CD4-positive, alpha-beta T cell (primary cell): ENCODE measurements at places on chromosomes 4 and X.
A peak's percentile ranks its signal among the peaks of the same experiment; 100 is the strongest.

DNA sequence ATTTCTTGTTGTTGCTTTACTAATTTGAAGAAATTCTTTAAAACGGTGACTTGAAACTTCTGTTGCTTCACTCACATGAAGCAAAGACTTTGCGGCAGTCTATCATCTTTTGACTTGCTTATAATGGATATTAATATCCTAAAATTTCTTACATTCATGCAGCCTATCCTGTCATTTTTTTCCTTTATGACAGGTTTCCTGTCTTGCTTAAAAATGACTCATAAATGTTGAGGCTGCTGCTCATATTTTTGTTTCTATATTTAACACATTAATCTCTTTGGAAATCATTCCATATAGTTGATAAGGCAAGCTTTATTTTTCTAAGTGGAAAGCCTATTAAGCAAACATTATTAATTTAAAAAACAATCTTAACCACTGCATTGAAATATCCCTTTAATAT lies 176.6 kb upstream of the GALNTL6 start:
- DNase-seq = no peak

- DNase-seq = no peak
Observed at GRCh38 chrX:44071847-44072551, 98.8 kb upstream of the NDP start.

GRCh38 chr4:73735231-73735630 lies 5.1 kb upstream of the CXCL8 start:
- DNase-seq = no peak

DNA sequence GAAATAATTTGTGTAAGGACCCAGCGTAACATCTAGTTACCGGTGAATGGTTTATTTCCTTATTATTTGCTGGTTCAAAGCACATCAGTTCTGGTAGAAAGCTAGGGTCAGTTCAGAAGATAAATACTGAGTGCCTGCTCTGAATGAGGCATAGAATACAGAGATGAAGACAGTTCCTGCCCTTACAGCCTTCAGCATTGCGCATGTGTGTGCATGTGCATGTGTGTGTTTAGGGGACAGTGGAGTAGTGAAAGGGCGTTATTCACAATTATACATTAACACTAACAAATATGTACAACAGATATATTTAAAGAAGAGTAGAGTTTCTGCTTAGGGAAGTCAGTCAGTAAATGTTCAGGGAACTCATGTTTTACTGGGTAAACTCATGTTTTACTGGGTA lies 29.1 kb downstream of the CEP135 start:
- no peak for DNase-seq

DNA sequence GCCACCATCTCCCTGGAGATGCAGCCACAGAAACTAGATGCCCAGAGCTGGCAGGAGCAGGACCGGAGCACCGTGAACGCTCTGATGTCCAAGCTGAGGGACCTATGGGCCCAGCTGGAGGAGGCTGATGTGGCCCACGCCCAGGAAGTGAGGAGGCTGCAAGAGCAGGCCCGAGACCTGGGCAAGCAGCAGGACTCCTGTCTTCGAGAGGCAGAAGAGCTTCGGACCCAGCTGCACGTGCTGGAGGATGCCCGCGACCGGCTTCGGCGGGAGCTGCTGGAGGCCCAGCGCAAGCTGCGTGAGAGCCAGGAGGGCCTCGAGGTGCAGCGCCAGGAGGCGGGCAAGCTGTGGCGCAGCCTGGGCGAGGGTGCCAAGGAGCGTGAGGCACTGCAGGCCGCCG lies 14.2 kb downstream of the SMIM10L2A start:
- DNase-seq = no peak

DNA sequence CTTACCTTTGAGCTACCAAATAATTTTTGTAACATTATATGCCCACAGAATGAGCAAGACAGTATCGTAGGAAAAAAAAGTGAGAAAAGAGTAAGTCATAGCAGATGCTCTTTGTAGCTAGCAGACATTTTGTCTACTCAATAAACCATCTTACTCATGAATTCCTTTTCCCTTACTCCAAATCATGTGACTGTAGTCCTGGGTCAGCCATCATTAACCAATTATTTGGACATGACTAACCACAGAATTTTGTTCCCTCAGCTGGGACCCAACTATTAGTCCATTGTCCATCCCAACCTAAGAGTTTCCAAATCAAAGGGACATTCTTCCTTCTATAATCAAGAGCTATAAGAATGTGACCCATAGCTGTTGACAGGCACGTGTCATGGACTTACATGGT lies 11.4 kb downstream of the UBE2D3 start:
- no peak for DNase-seq

DNA sequence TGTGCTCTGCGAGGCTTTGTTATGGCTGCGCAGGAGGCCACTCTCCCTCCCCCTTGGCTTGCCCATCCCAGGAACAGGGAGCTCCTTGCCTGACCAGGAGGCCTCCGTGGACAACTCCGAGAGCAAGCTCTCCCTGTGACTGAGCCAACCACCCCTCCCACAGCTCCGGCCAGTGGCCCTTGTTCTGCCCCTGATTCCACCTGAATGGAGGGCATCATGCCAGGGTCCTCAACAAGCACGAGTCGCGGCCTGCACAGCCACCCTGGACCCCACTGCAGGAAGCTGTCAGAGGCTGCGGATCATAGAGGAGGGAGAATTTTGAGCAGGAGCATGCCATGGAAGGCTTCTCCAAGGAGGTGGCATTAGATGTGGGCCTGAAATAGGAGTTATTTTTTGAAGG lies 44.8 kb upstream of the GRPEL1 start:
- DNase-seq = no peak

DNA sequence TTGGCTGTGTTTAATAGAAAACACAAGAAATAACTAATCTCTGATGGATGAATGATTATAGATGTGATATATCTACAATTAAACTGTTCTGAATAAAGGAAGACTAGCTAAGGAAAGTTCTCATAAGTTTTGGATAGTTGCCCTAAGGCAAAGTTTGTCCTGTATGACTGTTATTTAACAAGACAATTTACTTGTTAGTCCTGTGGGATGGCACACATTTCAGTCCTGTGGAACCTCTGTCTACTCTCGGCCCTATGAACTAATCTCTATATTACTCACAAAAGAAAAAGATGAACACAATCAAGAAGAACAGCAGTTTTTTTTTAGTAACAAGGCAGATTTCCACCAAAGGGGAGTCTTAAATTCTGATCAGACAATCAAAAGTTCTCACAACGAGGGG lies 314.6 kb downstream of the CCSER1 start:
- no peak for DNase-seq

DNA sequence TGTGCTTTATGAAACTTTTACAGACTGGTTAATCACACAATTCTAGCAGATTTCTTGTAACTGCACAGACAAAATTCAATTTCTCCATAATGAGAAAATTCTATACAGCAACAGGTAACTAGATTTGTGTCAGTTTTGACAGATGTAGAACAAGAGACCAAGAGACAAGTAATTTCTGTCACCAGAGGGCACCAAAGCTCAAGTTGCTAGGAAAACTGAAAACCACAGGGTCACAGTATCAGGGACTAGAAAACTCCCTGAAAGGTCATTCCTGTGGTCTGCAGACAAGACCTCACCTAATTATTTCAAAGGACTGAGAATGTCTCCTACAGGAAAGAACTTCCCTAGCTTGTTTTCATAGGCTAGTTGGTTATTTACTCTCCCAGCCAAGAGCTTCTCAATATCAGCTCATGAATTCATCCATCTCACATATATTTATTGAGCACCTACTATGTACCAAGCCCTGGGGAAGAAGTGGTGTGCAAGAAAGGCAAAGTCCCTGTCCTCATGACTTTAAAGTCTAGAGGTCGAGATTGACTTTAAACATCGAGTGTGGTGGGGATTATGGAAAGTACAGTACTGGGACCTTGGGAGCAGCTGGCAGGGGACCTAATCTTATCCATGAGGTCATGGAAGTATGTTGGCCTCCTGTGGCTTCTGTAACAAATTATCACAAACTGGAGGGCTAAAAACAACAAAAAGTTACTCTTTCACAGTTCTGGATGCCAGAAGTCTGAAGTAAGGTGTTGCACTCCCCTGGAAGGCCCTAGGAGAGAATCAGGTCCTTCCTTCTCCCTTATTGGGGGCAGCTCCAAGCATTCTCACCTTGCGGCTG lies 47.8 kb upstream of the SETD7 start:
- peak; percentile 70 for DNase-seq

GRCh38 chr4:25818371-25818871 lies 44.4 kb downstream of the SEL1L3 start:
- no peak for DNase-seq

- no peak for DNase-seq
Observed at GRCh38 chr4:24224446-24224845, 334.6 kb upstream of the PPARGC1A start.

GRCh38 chrX:77548751-77549150 lies 101.6 kb downstream of the FGF16 start:
- DNase-seq = no peak

- DNase-seq = no peak
Observed at GRCh38 chr4:113009461-113009860, 40.0 kb upstream of the ANK2 start.

- no peak for DNase-seq
Observed at GRCh38 chr4:58113126-58113525, 1002.9 kb upstream of the IGFBP7 start.

- DNase-seq = no peak
Observed at GRCh38 chr4:182400081-182400480, 156.9 kb downstream of the TENM3 start.

DNA sequence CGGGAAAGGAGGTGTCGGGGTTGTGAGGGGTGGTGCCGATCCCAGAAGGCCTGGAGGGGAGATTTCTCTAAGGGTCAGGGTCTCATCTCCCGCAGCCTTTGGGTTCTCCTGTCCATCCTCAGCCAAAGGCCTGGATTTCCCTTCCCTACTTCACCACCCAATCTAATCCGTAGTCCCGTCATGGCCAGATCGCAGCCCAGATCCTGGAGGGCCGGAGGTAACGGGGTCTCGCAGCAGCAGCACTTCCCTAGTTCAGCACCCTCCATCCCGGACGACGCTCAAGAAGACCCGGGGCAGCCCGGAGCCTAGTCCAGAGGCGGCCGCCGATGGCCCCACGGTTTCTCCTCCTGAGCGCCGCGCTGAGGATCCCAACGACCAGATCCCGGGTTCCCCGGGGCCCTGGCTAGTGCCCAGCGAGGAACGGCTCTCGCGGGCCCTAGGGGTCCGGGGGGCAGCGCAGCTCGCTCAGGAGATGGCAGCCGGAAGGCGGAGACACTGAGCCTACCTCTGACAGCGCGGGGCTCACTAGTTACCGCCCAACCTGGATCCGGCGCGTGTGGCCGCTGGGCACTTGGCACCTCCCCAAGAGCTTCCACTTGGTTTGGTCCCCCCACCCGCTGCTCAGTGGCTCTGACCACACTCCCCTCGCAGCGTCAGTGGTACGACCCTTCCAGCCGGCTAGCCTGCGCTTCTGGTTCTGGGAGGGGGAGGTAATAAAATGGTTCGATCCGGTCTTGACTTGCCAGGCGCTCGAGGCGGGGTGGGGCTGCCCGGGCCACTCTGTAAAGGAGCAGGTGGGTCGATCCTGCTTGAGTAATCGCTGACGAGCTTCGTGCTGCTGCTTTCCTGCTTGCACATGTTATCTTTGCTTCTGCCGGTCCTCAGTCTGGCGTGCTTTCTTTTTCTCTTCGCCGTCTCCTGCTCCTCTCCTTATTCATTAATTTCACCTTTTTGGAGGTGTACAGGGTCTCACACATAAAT lies 3.6 kb downstream of the MAGIX start:
- peak; percentile 69 for DNase-seq

- DNase-seq = no peak
Observed at GRCh38 chr4:114028071-114028470, 48.6 kb upstream of the ARSJ start.

DNA sequence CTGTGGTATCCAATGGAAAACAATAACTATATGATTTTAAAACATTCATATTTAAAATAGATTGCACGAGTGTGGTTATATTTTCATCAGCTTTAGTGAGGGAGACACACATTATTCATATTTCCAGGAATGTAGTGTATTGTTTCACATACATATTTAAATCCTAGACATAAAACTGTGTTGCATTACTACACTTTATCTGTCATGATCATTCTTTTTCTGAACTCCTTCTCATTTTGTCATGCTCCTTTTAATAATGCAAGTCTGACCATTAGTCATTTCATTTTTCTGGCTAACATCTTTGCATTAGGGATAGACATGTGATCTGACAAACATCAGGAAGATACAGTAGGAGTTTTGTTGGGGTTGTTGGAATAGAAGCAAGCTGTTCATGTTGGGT lies 1382.7 kb downstream of the PCDH7 start:
- no peak for DNase-seq

- DNase-seq = no peak
Observed at GRCh38 chr4:95018785-95019184, 261.0 kb downstream of the BMPR1B start.

DNA sequence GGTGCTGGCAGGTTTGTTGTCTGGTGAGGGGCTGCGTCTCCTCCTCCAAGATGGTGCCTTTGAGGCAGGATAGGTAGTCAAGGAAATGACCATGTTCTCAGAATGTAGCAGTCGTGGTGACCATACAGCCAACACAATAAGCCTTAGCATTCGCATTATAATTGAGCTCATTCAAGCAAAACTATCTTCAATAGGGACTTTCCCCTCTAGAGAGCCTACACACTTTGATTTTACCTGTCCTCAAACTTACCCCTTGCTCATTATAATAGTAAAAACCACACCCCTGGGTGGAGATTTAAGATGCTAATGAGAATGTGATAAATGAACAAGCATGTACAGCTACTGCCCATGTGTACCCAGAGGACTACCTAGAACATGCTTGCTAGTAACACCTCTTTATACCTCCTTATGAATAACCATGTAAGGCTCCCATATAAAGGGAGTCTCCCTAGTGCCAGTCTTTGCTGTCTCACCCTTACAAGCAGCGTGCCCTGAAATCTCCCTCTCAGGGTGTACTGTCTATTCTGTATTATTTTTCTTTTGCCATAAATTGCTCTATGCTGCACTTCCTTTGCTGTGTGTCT lies 48.2 kb downstream of the FGFBP1 start:
- DNase-seq = no peak

DNA sequence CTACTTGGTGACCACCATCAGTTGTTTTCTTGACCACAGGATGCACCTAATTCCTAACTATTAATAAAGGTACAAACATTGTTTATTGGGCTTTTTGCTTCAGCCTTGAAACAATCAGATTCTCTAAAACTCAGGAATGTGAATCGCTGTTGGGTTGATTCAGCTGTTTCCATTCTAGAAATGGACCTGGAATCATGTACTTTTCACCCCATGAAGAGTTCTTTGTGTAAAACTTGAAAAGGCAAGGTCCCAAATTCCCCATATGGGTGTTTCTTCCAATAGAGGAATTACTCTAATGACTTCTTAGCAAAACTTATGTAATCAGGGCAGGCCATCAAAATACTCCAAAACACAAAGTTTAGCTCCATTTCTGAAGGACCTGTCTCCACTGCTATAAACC lies 7.4 kb downstream of the AFAP1 start:
- no peak for DNase-seq

GRCh38 chr4:14701896-14702295 lies 300.4 kb upstream of the CPEB2 start:
- no peak for DNase-seq
